ENCODE measurements at places on chromosomes 2 and 18.
A peak's percentile ranks its signal among the peaks of the same experiment; 100 is the strongest.

DNA sequence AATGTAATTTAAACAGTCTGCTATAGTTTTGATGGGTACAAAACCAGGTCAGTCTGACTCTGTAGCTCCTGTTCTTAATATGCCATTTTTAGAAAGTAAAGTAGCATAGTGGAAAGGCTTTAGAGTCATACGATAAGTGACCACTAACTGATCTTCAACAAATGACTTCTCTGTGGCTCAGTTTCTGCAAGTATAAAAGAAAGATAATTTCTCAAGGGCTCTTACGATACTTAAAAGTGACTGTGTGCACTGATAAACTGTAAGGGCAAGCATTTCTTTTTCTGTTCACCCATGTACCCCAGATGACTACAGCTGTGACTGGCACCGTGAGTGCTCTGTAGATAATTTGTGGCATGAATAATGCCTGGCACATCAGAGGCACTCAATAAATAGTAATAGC, 178.7 kb downstream of the LCLAT1 start:
- DNase-seq, result no peak

DNA sequence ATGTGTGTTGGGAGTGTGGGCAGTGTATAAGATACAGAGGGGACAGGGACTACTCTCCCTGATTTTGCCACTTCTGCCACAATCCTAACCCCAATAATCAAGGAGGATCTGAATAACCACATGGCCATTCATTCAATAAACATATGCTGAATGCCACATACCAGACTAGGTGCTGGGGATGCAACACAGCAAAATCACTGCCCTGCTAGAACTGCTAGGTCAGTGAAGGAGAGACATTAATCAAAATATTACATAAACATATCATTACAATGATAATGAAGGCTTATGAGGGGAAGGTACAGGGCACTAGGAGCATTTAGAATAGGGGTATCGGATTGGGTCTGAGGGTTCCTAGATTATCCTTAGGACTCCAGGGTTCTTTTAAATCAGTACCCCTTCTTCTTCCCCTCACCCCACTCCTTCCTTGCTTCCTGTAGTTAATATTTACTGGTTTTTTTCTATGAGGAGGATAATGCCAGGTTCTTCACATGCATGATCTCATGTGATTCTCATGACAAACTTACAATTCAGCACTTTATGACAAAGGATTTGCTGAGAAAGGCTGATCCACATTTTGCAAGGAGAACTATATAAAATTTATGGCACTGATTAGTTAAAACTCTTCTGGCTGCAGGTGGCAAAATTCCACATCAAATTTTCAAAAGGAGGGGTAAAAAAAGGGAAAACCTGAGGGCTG, 56.4 kb upstream of the PCBP1 start:
- no peak for DNase-seq

DNA sequence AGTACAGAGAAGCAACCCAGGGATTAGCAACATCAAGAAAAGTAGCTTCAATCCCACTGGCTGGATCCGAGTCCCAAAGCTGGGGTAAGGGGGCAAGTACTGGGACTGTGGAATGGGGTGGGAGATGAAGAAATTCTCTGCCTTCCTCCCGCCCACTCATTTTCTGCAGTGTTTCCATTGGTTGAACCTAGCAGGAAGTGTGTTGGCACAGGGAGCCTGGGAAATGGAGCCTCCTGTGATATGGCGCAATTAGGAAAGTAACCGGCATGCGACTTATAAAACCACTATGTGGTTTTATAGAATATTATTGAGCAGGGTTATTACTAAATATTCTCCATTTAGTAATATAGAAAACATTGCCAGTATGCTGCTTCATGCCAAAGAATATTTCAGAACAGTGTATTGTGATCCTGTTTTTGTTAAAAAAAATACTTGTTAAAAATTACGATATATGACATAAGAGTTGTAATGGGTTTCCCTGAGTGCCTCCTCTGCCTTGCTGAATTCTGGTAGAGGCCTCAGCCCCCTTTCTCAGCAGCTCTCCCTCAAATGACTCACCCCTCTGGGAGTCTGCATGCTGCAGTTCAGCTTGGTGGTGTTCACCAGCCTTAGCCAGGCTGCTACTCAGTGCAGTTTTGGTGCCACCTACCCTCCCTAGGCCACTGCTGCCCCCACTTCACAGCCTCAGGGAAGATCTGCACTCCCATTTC, 60.5 kb downstream of the HK2 start:
- DNase-seq, result no peak

- no peak for DNase-seq
Measured at GRCh38 chr2:69735686-69736085, 6.2 kb upstream of the ANXA4 start.

DNA sequence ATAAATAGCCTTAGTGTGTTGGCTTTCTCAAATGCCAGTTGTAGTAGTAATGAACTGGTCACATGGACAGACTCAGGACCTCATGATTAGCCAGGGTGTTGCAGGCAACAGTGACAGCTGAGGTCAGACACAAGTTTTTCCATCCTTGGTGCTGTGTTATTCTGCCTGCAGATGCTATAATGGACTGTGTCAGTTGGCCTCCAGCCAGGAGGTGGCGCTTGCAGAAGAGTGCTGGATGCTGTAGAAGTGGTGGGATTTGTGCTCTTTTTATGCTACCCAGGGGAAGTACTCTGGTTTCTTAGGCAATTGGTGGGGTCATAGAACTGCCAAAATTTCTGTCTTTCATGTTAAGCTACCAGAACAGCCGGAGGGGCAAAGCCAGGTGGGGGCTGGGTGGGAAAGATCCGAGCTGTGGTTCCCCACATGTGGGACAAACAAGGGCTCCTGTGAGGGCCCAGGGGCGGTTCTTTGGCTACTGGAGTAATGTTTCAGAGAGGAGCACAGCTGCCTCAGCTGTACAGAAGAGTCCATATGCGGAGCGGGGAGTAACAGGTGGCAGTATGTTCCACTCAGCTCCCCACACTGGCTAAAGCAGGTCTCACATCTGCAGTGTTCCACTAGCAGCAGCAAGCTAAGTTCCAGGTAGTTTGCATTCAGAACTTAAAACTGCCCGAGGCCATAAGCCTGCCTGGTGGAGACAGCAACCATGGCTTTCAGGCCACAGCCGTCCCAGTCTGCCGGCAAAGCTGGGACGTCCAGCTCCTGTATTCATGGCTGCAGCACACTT, 104.4 kb downstream of the GULP1 start:
- no peak for DNase-seq

GRCh38 chr18:31419457-31419932, 28.0 kb upstream of the DSG3 start:
- DNase-seq, result no peak

- no peak for DNase-seq
Measured at GRCh38 chr2:7780321-7780720, 863.1 kb downstream of the RNF144A start.

DNA sequence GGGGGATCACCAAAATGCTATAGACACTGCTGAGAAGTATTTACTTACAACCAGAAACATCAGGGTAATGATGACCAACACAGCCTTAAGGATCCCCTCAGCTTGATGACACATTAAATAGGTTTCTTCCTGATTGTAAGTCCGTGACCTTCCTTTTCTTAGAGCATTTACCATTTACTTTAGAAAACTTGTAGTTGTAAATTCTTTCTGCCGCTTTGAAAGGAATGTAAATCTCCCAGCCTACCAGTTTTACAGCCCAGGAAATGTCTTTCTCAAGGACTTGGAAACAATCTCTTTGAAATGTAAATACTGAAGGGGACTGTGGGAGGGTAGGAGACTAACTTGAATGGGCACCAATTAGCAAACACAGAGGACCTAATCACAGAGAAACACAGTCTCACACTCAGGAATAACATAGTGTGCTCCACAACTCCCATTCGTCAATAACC, 278.6 kb downstream of the DSC3 start:
- no peak for DNase-seq

GRCh38 chr18:53947092-53947640, 277.3 kb downstream of the MBD2 start:
- DNase-seq, result no peak

DNA sequence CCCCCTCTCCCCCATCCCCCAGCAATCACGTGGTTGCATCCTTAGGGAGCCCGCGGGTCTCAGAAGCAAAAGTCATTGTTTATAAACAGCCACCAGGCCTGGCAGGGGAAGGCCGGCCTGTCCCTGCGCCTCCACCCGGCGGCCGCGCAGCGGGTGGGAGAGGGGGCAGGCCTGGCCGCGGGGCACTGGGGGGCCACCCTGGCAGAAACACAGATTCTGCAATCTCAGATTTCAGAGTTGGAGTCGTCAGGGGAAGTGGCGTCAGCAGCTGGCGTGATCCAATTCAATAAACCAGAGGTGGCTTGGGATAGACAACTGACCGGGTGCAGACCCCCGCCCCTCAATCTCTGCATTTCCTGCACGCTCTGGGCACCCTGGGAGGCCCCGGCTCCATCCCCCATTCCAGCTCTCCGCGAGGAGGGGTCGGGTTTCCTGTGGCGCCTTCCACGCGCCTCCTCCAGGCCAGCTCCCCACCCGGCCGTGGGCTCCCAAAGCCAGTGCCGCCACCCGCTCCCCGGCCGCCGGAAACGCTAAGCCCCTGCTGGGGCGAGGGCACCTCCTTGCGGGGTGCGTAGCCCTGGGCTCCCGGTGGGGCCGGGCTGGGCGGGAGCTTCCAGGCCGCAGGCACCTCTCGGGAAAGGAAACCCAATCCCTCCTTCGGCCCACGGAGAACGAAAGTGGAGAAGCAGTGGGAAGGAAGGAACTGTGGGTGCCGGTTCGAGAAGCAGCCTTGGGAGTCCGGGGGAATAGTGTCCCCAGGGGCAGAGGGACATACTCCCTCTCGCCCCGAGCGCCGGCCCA, 1.1 kb downstream of the BIN1 start:
- peak; percentile 62 for DNase-seq

DNA sequence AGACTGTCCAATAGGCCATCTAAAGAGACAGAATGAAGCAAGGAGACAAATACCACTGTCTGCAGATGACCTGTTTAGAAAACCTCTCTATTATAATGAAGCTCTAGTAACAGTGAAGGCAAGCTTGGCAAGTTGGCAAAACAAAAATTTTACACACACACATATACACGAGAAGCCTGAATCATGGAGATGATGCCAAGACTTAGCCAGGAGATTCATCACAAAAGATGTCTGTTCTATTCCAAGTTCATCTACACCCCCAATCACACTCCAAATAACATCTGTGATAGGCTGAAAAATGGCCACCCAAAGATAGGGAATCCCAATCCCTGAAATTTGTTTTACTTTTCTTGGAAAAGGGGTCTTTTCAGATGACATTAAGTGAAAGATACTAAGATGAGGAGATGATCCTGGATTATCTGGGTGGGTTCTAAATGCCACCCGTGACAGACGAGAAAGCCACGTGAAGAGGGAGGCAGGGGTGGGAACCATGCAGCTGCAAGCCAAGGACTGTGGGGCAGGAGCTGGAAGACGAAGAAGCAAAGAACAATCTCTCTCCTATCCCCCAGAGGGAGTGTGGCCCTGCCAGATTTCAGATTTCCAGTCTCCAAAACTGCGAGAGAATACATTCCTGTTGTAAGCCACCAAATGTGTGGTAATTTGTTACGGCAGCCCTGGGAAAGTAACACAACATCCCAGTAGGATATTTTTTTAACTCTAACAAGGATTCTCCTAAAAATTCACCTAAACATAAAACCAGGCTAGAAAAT, 20.0 kb downstream of the HDLBP start:
- DNase-seq, result no peak

DNA sequence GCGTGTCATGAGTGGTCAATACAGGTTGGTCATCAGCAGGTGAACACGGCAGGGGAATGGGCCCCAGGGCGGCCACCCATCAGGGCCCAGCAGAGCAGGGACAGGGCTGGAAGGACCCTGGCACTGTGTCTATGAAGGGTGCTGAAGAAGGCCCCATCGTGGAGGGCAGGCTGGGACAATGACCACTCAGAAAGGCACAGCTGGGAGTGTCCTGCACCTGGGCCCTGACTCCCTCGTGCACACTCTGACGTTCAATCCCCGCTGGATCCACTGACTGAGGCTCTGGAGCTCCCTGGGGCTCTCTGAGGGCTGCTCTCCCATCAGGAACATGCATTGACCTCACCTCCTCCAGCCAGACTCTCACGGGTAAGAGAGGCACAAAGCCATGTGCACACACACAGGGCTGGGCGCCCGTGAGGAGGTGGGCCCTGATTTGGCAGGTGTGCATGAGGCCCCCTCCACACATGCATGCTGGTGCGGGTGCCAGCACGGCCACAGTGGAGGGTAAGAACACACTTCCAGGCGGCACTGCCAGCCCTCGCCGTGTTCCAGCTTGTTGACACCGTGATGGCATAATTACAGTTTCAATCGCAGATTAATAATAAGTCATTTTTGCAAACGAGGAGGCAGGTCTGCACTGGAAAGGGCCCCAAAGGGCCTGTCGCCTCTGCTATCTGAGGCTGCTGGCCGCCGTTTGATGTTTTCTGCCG, 58.5 kb downstream of the SMAD7 start:
- no peak for DNase-seq

GRCh38 chr2:149387411-149387810, 57.0 kb downstream of the LYPD6 start:
- no peak for DNase-seq

- no peak for DNase-seq
Measured at GRCh38 chr18:9631814-9632496, 17.6 kb upstream of the PPP4R1 start.

DNA sequence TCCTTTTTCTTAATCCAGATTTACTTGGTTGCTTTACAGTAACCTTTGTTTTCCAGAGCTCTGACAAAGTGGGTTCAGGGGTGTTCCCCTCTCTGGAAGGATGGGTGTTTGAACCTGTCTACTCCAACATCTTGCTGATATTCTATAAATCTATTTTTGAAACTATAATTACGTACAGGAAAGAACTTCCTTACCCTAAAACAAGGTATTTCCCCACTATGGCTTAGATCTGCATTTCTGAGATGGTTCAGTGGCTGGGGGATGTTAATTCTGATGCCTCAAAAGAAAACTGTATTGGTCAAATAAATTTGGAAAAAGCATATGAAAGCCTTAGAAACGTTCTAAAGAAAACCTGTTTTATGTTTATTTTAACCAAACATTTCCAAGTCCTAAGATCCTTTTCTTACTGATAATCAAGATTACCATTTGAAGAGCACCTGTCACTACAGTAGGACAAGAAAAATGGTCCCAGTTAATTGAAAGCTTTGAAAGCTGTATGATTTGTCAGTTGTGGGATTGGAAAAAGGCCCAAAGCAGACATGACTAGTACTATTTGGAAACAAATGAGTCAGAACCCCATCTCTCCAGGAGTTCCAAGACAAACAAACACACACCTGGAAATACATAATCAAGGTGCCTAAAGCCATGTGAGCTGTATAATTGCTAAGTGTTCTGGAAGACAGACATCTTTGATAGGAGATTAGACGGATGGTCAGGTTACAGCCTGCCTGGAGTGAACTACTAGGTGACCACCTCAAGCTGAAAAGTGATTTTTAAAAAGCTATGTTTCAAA, 57.5 kb downstream of the KDM3A start:
- no peak for DNase-seq

DNA sequence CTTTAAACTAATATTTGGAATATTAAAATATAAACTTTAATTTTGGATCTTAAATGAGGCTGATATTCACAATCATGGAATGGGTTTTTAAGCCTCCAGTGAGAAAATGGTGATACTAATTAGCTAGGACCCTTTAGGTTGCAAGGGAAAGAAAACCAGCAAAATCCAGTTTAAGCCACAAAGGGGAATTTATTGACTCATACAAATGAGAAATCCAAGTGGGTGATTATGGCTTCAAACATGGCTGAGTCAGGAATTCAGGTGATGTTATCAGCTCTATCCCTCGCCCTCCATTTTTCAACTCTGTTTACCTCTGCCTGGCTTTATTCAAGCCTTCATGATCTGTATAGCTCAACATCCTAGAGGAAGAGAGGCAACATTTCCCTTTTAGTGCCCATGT, 75.3 kb upstream of the DLX2 start:
- no peak for DNase-seq
